ENCODE measurements at places on chromosomes 7 and 10. TPM values are rescaled to one million over a fixed set of nuclear protein-coding genes. Genes with fewer than 3 reads are reported as not detected.

The CNTNAP2 gene
- not detected for total RNA-seq

DNA sequence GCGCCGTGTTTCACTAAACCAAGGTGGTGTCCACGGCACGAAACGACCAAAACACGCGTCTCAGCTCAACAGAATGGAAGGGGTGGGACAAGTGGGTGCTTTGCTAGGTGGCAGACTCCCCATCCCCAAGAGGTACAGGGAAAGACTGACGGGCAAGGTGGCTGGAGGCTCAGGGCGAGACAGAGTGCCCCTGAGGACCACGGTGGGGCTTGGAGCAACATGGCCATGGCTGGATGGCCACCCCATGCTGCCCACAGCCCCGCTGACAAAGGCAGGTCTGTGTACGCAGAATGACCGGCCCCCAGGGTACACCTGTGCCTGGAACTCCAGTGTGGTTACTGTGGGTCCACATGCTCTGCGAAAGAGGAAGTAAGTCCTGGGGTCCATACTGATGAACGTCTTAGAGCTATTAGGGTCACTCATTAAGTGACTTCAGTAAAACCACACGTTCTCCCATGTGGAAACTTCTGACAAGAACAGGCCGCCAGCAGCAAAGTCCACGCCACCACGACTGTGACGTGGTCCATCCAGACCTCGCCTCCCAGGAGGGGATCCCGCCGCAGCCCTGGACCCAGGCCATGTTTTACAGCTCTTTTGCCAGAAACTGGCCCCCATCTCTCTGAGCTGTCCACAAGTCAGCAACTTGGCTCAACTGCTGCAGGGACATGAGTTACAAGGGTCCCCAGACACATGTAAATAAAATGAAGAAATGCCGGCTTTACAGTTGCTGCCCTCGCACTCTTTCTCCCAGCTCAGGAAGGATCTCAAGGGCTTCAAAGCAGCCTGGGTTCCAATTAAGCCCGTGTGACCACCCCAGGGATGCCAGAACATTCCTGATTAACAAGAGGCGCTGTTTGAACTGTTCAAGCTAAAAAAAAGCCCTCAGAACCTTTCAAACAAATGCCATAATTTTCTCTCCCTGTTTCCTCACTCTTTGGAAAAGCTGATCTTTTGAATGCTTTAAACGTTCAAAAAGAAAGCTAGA is 66.8 kb downstream of the MAD1L1 start:
- no peak for DNase-seq

The BNIP3 gene
- 66.5 TPM for total RNA-seq

DNA sequence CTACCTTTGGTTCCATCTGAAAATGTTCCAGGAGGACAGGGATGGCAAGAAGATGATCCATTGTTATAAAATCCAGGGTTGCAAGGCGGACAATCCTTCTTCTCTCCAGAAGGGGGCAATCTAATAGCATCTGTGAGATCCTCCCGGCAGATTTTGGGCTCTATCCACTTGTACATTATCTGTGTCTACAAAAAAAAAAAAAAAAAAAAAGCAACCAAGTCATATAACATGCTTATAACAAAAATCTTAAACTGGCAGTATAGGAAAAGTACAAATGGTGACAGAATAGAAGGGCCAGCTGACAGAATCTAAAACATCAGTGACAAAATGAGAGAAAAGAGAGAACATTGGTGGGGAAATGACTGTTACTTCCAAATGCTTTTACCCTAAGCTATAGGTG is 132.7 kb downstream of the ELAPOR2 start:
- DNase-seq, result peak; percentile 31

GRCh38 chr7:18566829-18567228 is 71.3 kb downstream of the HDAC9 start:
- DNase-seq, result no peak

The CH25H gene
- 8.2 TPM for total RNA-seq

GRCh38 chr10:35226507-35226906 is 99.9 kb downstream of the CREM start:
- DNase-seq, result no peak

GRCh38 chr7:149750122-149750845 is 23.1 kb downstream of the ZNF467 start:
- DNase-seq, result no peak

The LRRC18 gene
- total RNA-seq, result 0.66 TPM

The GRK5 gene
- total RNA-seq, result 19.0 TPM

- DNase-seq, result no peak
Observed at GRCh38 chr10:124768791-124769190, 22.9 kb downstream of the EEF1AKMT2 start.

The IFIT1 gene
- total RNA-seq, result 25.8 TPM

The FRMD4A gene
- 26.9 TPM for total RNA-seq

DNA sequence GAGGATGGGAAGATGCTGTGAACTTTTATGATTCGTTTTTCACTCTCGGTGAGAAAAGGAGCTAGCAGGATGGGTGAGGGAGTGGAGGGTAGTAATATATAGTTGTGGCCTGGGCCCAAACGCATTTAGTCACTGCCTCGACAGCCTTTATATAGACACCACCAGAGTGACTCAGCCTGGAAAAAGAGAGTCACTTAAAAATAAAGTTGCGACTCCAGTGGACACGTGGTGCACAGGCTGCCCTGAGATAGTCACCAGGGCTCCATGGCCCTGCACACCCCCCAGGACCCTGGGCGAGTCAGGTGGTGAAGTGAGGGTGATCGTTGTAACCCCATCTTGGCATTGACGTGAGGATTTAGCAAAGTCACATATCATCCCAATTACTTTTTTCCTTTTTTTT is 106.7 kb downstream of the CUX1 start:
- peak; percentile 48 for DNase-seq

DNA sequence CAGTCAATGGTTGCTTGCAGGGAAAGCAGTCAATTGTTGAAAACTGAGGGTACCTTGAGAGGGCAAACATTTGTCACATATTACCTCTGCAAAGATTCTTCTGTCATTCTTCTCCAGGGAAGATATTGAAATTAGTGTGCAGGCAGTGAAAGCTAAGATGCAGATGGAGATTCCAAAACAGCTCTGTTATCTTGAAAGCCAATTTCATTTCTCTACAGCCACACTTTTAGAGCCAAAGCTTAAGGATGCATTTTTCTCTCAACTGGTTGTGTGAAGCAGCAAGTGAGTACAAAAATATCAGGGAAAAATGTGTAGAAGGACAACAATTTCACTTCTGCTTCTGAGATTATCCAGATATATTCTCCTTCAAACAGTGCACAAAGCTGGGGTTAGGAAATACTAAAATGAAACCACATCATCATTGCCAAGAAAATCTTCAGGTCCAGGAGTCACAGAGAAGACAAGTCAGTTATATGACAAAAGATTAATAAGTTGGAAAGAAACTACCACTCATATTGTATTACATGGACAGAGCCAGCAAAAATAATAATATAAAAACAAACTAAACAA is 16.3 kb downstream of the SGMS1 start:
- DNase-seq, result peak; percentile 32

- DNase-seq, result no peak
Observed at GRCh38 chr10:11687357-11687771, 54.8 kb upstream of the ECHDC3 start.

The AGMO gene
- not detected for total RNA-seq

All from fibroblast of lung (primary cell).